NCI-H1417 (cell line): ENCODE measurements at places on chromosomes 4 and X.

DNA sequence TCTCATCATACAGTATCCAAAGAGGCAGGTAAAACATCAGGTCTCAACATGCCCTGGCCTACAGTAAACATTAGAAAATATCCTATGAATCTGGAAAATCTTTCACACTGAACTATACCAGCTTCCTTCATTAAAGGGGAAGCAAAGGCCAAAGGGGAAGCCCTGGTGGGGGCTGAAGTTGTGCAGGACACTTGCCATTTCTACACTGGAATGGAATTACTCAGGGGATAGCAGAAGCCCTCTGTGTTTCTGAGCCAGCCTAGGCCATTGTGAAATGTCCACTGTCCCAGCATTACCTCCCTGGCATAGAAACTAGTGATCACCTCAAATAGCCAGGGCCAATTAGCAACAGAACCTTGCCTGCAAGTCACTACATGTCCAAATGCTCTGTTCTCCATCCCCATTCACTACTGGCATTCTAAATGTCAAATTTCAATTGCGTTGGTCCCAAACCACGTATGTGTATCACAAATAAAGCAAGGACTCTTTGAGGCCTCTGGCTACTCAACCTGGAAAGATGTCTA lies 429.9 kb downstream of the AFF2 start:
- DNase-seq: no peak

DNA sequence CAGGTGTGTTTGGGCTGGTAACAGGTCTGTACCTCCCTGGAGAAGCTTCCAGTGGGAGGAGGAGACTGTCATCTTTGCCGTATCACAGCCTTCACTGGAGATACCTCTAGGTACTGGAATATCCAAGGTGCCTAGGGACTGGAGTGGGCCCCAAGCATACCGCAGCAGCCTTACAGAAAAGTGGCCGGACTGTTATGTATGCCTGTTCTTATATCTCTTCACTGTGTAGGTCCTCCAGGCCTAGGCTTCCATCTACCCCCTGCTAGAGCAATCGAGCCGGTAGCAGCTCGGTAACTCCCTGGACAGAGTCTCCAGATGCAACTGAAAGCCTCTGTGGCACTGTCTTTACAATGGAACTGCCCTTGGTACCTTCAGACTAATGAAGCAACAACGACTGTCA lies 277.4 kb upstream of the GRIA3 start:
- no peak for DNase-seq

DNA sequence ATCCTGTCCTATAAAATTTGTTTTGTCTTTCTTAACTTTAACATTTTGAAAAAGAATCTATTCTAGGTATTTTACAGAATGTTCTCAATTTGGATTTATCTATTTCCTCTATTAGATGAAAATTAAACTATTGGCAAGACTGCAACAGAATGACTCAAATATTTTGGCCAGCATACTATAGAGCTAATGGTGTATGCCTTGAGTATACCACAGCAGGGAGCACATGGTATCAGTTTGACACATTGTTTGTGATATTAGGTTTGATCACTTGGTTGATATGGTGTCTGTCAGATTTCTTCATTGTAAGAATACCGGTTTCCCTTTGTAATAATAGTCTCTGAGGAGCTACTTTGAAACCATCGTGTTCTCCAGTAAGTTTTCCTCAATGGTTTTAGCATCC lies 87.8 kb upstream of the NPNT start:
- no peak for DNase-seq

- DNase-seq: peak; percentile 68
Measured at GRCh38 chrX:101550362-101550750, at the start of gene ARMCX1. Gene ARMCX1, plus strand, starts transcription at chrX:101550547. Its CDS starts 2,384 bp downstream, at chrX:101552931.

GRCh38 chr4:122826553-122827257 lies at the start of gene FGF2:
Gene FGF2, plus strand, starts transcription at chr4:122826831. Its CDS starts 344 bp downstream, at chr4:122827175.
- peak; percentile 74 for DNase-seq

GRCh38 chrX:3178329-3178728 lies 137.1 kb downstream of the ARSF start:
- no peak for DNase-seq
